ENCODE measurements at places on chromosomes 4 and X. TPM values are rescaled to one million over a fixed set of nuclear protein-coding genes. Genes with fewer than 3 reads are reported as not detected.

Gene ASB11
- total RNA-seq = not detected

Gene NUDT11
- total RNA-seq = 13.0 TPM

Gene ERAS
- not detected for total RNA-seq

Gene ARR3
- not detected for total RNA-seq

Gene ITGB1BP2
- 1.4 TPM for total RNA-seq

Gene EXOC1
- total RNA-seq = 55.4 TPM

Gene GABRE
- 3.7 TPM for total RNA-seq

Gene TMPRSS11D
- total RNA-seq = not detected

Gene CT55
- total RNA-seq = not detected

Gene RPL39
- 2,079 TPM for total RNA-seq

Gene NAA11
- total RNA-seq = not detected

Gene C4orf54
- total RNA-seq = not detected

Gene TMPRSS11F
- total RNA-seq = not detected

Gene PFKFB1
- total RNA-seq = not detected

Gene KIF4A
- 13.9 TPM for total RNA-seq

Gene RAB41
- total RNA-seq = not detected

Gene ADRA2C
- total RNA-seq = not detected

Gene ZMAT1
- 1.2 TPM for total RNA-seq

Gene DKK2
- total RNA-seq = 8.3 TPM

Gene SCML1
- 8.5 TPM for total RNA-seq

Gene SNCA
- total RNA-seq = 120 TPM

Gene DUX4
- total RNA-seq = not detected

Gene SORBS2
- 46.2 TPM for total RNA-seq

Gene ADGRG2
- not detected for total RNA-seq

Gene TMPRSS11E
- not detected for total RNA-seq

Gene CFP
- 0.13 TPM for total RNA-seq

Gene CLIC2
- total RNA-seq = 7.3 TPM

Gene TKTL2
- not detected for total RNA-seq

Gene MSMO1
- total RNA-seq = 292 TPM

Gene DMP1
- total RNA-seq = not detected

Gene H2BW2
- total RNA-seq = not detected

Gene CDX4
- total RNA-seq = not detected

Gene GPR143
- total RNA-seq = 3.1 TPM

Gene FAM13A
- total RNA-seq = 4.0 TPM

Gene BEX2
- 0.67 TPM for total RNA-seq

Gene MAGEA2B
- not detected for total RNA-seq

Gene NSUN7
- 0.21 TPM for total RNA-seq

Gene GAGE12J
- not detected for total RNA-seq

Gene CNGA1
- total RNA-seq = not detected

Gene MBTPS2
- 6.0 TPM for total RNA-seq

Gene CACNA1F
- not detected for total RNA-seq

Gene SPANXA2
- total RNA-seq = not detected

Gene CENPVL2
- total RNA-seq = not detected

Gene MAGED2
- 219 TPM for total RNA-seq

Gene TCEANC
- total RNA-seq = 1.3 TPM

Gene ARL13A
- total RNA-seq = not detected

Gene STOX2
- 0.07 TPM for total RNA-seq

Gene BTK
- not detected for total RNA-seq

Gene GABRQ
- not detected for total RNA-seq

Gene ADH1B
- not detected for total RNA-seq

Measured in pulmonary artery endothelial cell (primary cell).